Heart right ventricle (tissue), 16 donors: ENCODE measurements at places on chromosomes 16 and 17. TPM values are rescaled to one million over a fixed set of nuclear protein-coding genes. Genes with fewer than 3 reads are reported as not detected.

- no peak for DNase-seq
Measured at GRCh38 chr17:40108970-40109824, 8.8 kb upstream of the NR1D1 start.

GRCh38 chr17:66985338-66986237 is 21.1 kb downstream of the CACNG4 start:
- DNase-seq = no peak

DNA sequence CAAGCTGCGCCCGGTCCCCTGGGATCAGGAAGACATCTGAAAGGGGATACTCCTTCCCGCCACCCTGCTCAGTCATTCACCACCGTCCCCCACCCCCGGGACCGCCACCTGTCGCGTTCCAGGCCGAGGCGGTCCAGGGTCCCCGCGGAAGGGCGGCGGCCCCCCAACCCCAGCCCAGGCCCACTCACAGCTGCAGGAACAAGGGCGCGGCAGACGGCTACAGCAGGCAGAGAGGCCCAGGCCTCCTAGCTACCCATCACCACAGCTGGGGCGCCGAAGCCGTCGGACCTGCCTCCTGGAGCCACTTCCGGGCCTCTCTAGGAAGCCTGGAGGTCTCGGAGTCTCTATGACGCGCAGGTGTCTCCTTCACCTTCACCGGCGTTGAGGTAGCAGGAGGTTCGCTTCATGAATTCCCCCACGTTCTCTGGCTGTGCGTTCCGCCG is at the start of gene SDR42E1:
SDR42E1 (minus strand) TSS at position 272 of the 443 bp plus-strand sequence. CDS start 10,612 bp downstream, outside the sequence.
- no peak for DNase-seq

TEKT5 gene
- polyA plus RNA-seq = not detected

SPN gene
- polyA plus RNA-seq = 0.29 TPM
